ENCODE measurements at places on chromosomes 16 and 17. TPM values are rescaled to one million over a fixed set of nuclear protein-coding genes. Genes with fewer than 3 reads are reported as not detected.

Gene ITGB4
- 0.21 TPM for polyA plus RNA-seq

Gene ABCA9
- 0.12 TPM for polyA plus RNA-seq

Gene EVPLL
- not detected for polyA plus RNA-seq

Gene CHST4
- not detected for polyA plus RNA-seq
